ENCODE measurements at places on chromosomes 16 and 17. TPM values are rescaled to one million over a fixed set of nuclear protein-coding genes. Genes with fewer than 3 reads are reported as not detected.

Gene RCVRN
- 0.27 TPM for total RNA-seq

DNA sequence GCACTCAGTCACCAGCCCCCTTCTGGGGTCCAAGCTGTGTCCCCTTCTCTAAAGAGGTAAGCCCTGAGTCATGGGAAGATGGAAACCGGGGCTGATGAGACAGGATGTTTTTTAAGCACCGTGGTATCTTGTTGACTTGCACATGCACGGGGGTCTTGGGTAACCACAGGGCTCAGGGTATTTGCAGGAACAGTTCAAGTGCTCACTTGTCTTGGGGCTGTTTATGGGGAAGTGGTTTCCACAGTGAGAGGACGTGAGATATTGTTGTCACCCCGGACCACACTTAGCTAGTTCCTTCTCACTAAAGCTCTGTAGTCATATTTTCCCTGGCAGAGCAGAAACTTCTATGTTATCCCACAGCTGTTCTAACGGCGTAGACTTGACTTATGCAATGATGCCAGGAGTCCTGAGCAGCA, 7.7 kb downstream of the CCL3L1 start:
- DNase-seq: peak; percentile 96

Gene DBNDD1
- total RNA-seq: 1.1 TPM

Gene GPRC5B
- under 0.01 TPM for total RNA-seq

DNA sequence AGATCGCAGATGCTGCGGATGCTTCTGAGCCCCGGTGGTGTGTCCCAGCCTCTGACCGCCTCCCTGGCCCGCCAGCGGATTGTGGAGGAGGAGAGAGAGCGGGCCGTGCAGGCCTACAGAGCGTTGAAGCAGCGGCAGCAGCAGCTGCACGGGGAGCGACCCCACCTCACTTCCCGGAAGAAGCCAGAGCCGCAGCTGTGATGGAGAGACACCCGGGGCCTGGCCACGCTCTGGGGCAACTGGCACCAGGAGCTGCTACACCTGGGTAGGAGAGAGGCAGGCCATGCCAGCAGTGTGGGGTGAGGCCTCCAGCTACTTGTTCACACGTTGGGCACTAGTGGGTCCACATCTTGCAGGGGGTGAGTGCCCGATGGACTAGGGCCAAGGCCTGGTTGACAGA, 6.0 kb downstream of the CCDC137 start:
- DNase-seq: no peak

DNA sequence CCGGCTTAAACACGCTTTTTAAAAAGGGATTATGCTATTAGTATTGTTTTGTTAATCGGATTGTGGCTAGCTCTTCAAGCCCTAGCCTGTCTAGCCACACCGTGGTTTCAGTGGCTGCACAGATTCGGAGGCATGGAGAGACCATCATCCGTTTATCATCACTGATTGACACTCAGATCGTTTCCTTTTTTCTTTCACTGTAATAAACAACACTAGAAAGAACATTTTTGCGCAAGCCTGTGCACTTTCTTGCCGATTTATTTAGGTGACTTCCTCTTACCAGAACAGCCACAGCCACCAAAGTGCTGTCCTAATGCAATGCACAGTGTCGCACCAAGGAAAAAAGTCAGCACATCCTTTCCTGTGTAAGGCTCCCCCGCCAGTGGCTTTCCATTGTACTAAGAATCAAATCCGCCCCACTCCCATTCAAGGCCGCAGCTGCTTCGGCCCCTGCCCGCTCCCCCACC, 78.2 kb downstream of the CRISPLD2 start:
- DNase-seq: no peak

Gene PPL
- total RNA-seq: 0.81 TPM

Gene RHBDL3
- total RNA-seq: 0.27 TPM

GRCh38 chr17:70120425-70120824, 45.4 kb downstream of the KCNJ16 start:
- no peak for DNase-seq

Gene CRHR1
- total RNA-seq: under 0.01 TPM

DNA sequence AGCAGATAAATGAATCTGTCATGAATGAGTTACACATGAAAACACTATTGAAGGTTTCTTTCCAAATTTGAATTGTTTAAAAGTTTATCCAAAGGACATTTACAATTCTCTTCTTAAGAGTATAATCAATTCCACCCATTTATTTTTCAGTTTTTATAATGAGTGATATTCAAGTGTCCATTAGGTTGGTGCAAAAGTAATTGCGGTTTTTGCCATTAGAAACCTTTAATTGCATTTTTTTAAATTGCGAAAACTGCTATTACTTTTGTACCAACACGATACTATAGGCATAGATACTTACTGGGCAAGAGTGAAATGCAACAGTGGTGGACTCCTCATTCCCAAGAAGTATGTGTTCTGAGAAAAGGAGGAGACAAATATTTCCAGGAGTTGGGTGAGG, 422.7 kb upstream of the MON1B start:
- DNase-seq: no peak

Measured in hematopoietic multipotent progenitor cell (in vitro differentiated cells).